CD4-positive, alpha-beta T cell treated with Interleukin-4 for 4 hours (primary cell): ENCODE measurements at places on chromosomes 16 and 17.

DNA sequence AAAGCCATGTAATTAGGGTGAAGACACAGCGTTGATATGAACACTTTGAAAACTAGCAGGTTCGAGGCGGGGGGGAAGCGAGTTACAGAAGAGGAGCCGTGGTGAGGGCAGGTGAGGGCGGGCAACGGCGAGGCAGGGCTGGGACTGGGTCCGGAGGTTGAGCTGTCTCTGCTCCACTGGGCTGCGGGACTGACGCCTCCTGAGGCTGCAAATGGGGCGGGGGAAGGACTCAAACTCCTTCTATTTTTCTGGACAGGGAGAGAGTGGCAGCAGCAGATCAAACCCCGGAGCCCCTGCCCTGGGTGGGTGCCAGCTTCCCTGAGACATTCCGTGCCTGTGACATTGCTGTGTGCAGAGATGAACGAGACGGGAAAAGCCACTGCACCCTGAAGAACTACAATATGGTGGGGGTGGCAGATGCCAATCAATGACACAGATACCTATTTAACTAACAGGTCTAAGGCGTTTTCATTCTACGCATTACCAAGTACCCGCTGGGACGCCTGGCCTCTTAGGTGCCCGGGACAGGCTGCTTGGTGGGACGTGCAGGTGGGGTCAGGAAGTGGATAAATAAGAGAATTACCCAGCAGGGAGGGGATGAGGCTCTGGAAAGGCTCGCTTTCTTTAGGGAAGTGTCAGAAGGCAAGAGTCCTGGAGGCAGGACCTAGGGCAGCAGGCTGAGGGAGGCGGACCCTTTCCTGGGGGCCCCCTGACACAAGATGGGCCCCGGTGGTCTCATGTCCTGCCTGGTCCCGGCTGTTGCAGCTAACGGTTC is 30.4 kb downstream of the RPH3AL start:
- no peak for DNase-seq

GRCh38 chr16:12627394-12627793 is 176.3 kb downstream of the CPPED1 start:
- no peak for DNase-seq

- DNase-seq = no peak
Measured at GRCh38 chr16:14409563-14409962, 220.5 kb downstream of the PARN start.

DNA sequence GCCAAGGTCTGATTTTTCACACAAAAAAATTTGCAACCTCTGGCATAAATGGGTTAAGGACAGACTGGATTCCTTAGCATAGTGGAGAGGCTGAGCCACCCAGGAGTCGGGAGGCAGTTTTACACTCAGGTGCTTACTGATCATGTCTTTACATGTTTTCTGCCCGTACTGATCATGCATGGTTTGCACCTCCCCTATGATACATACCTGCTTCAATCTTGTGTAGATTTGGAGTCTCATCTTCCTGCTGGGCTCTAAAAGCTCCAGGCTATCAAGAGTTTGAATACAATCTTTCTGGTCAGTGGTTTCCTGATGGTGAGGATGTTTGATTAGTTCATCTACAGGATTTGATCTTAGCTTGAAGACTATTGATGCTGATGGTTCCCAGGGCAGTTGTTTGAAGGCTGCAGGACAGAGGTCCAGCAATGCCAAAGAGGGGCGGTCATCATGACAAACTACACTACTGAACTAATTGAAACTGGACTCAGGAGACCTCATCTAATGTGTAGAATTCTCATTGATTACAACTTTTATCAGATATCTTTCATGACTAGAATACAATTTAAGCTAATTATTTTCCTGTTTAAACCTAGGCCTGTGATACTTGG is 6.9 kb downstream of the C1QBP start:
- DNase-seq = no peak

GRCh38 chr17:37233036-37233435 is 142.7 kb upstream of the C17orf78 start:
- DNase-seq = no peak

- DNase-seq = no peak
Measured at GRCh38 chr16:65524997-65525396, 403.1 kb upstream of the CDH11 start.

DNA sequence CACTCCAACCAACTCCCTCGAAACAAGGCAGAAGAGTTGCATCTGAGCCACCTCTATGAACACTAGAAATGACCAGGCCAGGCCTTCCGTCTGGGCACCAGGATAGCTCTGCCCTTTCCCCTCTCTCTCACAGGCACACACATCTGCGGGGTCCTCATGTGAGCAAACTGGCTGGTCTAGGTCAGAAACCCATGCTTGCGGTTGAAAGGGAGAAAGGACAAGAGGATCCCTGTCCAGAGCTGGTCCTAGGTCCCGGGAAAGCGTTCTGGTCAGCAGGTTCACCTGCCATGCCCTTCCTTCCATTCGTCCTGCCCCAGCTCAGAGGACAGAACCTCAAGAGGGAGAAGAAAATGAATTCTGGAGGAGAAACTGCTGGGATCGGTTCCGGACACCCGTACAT is 2.7 kb downstream of the MNT start:
- no peak for DNase-seq

DNA sequence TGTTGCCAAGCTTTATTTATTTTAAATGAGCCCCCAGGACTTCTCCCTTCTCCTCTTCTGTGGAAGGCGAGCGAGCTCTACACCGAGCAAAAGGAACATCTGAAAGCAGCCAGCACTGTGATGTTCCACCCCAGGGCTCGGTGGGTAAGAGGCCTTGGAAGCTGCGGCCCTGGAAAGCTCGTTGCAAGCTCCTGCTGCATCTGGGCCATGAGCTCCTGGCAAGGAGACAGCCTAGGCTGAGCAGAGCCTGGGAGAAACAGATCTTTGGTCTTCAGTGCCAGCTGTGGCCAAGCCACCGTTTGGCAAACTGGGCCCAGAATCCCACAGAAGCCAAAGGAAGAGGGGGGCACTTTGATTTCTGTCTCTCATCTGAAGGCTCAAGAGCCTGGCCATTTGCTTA is 114.1 kb downstream of the ENGASE start:
- no peak for DNase-seq

- no peak for DNase-seq
Measured at GRCh38 chr17:54903375-54903774, 2.7 kb downstream of the TOM1L1 start.

- DNase-seq = no peak
Measured at GRCh38 chr17:35726127-35726952, 5.1 kb upstream of the RASL10B start.

DNA sequence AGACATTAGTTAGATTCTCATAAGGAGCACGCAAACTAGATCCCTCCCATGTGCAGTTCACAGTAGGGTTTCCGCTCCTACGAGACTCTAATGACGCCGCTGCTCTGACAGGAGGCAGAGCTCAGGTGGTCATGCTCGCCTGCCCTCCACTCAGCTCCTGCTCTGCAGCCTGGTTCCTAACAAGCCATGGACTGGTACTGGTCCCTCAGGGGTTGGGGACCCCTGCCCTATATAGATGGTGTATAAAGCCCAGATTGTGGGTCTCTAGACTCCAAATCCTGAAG is 52.1 kb upstream of the LYRM9 start:
- no peak for DNase-seq

DNA sequence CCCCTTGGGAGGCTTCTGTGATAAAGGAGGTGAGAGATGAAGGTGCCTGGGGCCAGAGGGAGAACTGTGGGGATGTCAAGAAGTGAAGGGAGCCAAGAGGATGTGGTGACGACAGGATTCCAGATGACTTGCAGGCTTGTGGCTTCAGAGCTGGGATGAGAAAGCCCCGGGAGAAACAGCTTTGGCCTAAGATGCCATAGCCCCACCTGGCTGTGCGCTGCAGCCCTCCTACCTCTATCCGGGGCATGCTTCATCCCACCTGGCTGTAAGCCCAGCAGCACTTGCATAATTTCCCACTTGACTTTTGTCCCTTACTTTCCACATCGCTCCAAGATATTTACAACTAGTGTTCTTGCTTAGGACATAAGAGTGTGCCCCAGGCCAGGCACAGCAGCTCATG is 29.3 kb downstream of the GINS3 start:
- no peak for DNase-seq

GRCh38 chr17:27323538-27324215 is 29.8 kb downstream of the WSB1 start:
- no peak for DNase-seq

DNA sequence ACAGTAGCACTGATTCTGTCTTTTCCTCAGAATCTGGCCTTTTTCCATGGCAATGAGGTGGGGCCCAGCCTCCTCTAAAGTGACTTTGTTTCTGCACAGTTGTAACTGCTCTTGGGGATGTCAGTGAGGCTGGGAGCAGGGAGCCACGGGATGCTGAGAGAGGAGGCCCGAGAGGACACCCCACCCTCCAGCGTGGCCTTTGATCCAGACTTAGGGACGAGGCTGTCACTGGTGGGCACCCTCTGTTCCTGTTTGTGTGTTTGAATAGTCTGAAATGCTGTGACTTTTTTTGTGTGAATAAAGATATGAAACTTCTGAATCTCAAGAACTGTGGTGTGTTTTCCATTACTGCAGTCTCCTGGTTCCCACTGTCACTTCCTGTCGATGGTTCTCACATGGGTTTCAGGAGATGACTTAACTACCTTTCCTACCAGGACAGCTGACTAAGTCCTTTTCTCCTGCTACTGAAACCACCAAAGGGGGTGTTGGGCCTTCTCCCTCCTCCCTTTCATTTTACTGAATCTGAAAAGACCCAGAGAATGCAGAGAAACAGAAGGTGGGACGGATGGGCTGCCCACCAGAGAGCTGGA is 18.6 kb downstream of the KCTD2 start:
- DNase-seq = no peak

DNA sequence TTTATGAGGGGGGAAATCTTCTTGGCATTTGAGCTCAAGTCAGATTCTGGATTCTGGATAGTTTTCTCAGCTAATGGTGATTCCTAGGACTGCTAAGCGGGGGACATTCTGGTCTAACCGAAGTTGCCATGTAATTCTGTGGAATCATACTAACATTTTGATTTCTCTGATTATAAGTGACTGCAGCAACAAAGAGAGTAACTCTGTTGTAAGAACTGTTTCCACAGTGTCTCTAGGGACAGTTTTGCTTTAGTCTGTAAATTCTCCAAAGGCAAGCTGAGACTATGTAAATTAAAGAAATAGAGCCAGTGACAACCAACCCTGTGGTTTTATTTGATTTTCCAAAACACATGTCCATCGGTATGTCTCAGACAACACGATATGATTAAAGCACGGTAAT is 286.2 kb downstream of the IRX3 start:
- DNase-seq = no peak

DNA sequence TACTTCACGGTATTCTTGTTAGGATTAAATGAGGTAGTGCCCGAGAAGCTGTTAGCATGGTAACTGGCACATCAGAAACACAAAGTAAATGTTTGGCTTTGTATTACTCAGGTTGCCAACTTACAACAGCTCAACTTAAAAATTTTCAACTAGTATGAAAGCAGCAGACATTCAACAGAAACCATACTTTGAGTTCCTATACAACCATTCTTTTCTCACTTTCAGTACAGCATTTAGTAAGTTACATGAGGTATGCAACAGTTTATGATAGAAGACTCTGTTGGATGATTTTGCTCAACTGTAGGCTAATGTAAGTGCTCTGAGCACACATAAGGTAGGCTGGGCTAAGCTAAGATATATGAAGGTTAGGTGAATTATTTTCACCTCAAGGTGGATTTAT is 7.7 kb downstream of the CENPN start:
- no peak for DNase-seq

- DNase-seq = no peak
Measured at GRCh38 chr17:55098765-55099164, 130.2 kb downstream of the STXBP4 start.

GRCh38 chr17:72900654-72900971 is 191.9 kb downstream of the SLC39A11 start:
- no peak for DNase-seq

DNA sequence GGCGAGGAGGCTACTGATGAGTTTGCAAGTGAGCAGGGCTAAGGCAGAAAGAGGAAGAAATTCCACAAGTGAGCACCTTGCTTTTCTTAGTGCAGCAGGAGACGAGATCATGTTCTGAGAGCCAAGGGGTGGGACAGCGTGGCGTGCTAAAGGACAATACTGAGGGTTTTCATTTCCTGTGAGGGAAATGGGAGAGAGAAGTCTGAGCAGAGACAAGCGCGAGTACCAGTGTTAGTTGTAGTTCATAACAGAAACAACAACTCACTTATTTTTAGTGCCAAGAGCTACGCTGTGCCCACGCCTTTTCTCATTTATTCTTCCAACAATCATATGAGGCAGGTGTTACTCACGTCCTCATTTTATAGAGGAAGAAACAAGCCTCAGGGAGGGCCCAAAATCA is 2.3 kb downstream of the SPACA3 start:
- DNase-seq = no peak

GRCh38 chr17:8121681-8122421 is 2.1 kb downstream of the HES7 start:
- no peak for DNase-seq

GRCh38 chr17:72121164-72122009 is 567 bp downstream of the SOX9 start:
- DNase-seq = no peak

DNA sequence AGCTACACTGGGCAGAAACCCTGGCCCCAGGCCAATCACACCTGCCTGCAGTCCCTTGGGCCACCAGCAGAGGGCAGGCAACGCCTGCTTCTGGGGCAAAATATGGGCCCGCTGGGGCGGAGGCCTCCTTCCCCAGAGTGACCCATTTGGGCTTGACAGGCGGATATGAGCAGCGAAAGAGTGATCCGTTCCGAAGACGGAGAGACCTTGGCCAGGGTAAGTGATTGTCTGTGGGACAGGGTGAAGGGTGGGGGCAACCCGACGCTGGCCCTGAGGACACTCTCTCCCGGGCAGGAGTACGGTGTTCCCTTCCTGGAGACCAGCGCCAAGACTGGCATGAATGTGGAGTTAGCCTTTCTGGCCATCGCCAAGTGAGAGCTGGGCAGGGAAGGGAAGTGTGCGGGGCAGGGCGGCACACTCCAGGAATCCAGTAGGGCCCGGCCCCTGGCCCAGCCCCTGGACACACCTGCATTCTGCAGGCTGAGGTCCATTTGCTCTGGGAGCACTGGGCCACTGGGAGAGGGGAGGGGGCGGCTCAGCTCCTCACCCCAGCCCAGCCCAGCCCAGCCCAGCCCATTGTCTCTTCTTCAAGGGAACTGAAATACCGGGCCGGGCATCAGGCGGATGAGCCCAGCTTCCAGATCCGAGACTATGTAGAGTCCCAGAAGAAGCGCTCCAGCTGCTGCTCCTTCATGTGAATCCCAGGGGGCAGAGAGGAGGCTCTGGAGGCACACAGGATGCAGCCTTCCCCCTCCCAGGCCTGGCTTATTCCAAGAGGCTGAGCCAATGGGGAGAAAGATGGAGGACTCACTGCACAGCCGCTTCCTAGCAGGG is 3.5 kb upstream of the NHERF1 start:
- peak; percentile 79 for DNase-seq

DNA sequence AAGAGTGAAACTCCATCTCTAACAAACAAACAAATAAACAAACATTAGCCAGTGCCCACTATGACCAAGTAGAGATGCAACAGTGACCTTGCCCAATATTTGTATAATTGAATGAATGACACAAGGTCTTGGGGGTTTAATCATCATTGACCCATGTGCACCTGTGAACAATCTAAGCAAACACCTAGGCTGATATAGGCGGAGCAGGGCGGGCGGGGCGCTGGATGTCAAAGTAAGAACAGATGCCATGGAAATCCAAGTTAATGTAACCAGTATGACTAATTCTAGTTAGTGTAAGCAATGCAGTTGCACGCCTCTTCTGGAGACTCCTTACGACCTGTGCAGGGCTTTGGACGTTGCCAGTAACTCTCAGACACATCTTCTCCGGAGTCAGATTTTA is 17.6 kb downstream of the RCVRN start:
- DNase-seq = no peak
